ENCODE measurements at places on chromosomes 16 and 17.

DNA sequence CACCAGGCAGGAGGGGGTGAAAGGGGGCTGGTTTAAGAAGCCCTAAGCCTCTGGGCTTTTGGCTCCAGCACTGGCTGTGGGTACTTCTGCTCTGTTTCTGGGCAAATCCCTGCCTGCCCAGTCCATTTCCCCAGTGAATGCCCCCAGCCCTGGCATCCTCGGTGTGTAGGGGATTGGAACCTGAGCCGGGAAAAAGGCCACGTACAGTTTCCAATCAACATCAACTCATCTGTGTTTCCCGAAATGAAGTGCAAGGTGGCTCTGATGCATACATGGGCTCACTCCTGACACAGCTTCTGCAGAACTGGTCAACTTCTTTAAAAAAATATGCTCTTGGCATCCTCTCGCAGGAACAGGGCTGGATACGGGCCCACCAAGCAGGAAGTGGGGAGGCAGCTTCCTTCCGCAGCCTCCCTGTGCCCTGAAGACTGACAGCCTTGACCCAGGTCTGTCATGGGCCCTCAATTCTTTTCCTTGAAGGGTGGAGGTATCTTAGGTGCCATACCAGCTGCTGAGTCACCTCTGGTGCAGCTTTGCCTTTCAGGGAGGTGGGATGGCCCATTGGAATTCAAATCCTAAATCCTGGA, 73.3 kb downstream of the N4BP1 start:
- no peak for DNase-seq

- no peak for DNase-seq
Observed at GRCh38 chr17:13520899-13521572, 80.7 kb downstream of the HS3ST3A1 start.

- no peak for DNase-seq
Observed at GRCh38 chr17:22286337-22287041, 594.2 kb downstream of the KCNJ18 start.

GRCh38 chr16:1831186-1832075, 4.4 kb downstream of the FAHD1 start:
- DNase-seq = no peak

GRCh38 chr17:16987830-16988601, 16.1 kb upstream of the TNFRSF13B start:
- DNase-seq = peak; percentile 47

DNA sequence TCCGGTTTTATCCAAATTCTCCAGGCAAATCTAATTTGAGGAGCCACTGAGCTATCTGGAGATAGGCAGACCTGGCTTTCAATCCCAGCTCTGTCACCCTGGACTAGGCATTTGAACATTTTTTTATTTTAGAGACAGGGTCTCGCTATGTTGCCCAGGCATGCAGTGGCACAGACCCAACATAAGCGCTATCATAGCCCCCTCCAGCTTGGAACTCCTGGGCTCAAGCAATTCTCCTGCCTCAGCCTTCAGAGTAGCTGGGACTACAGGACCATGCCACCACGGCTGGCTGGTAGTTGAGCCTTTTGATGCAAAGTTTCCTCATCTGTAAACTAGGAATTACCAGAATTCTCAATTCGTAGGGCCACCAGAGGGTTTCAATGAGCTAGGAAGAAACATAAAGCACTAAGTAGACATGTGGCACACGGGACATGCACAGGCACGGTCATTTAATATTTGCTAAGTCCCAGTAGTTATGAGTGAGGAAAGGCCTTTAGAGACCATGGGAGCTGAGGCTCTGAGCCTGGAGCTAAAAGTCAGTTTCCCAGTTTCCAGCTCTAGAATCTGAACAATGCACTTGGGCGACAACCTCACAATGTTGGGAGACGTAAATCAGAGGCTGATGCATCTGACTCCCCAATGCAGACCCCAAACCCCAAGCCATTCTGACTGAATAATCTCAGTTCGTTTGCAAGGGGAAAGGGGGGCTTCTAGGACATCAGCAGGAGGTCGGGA, 1.1 kb downstream of the ELOB start:
- no peak for DNase-seq

DNA sequence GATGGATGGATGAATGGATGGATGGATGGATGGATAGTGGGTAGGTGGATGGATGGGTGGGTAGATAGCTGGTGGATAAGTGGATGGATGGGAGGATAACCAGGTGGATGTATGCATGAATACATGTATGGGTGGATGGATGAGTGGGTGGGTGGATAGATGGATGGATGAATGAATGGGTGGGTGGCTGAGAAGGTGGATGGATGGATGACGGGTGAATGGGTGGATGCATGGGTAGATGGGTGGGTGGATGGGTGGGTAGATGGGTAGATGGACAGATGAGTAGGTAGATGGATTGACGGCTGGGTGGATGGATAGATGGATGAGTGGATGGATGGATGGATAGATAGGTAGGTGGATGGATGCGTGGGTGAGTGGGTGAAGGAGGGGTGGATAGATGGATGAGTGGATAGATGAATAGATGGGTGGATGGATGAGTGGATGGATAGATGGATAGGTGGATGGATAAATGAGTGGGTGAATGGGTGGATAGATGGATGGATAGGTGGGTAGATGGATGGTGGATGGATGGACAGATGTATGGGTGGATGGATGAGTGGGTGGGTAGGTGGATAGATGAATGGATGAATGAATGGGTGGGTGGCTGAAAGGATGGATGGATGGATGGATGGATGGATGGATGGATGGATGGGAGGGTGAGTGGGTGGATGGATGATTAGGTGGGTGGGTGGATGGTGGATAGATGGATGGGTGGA, 50.1 kb upstream of the ZC3H18 start:
- no peak for DNase-seq

GRCh38 chr17:44004077-44004760, at the start of gene NAGS:
NAGS (plus strand) TSS chr17:44004622; CDS start chr17:44004664, 42 bp downstream.
- DNase-seq = no peak

DNA sequence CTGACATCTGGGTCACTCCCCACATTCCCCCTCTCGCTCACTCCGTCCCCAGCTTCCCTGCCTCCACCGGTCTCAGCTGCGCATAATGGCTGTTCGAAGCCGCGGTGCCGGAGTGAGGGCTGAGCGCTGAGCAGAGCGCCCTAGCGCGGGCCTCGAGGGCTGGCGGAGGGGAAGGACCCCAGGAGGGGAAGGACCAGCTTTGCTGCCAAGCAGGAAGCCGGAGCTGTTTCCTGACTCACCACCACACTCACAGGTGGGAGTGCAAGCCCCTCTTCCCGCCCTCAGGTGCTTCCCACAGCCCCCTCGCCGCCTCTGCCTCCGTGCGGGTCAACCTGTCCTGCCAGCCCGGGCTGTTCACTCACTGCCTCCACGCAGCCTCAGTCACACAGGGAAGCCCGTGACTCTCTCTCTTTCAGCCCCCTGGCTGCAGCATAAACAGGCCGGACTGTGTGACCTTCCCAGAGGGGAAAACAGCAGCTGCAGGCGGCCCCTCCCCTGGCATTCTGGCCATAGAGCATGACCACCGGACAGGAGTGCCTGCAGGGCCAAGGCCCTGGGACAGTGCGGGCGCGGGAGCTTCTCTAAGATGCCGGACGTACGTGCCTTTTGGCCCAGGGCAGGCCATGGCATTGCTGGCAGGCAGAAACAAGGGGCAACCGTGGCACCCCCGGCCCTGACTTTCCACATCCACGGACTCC, 23.7 kb downstream of the SLC43A2 start:
- DNase-seq = no peak

- no peak for DNase-seq
Observed at GRCh38 chr17:2977157-2977556, 86.2 kb downstream of the OR1D5 start.

DNA sequence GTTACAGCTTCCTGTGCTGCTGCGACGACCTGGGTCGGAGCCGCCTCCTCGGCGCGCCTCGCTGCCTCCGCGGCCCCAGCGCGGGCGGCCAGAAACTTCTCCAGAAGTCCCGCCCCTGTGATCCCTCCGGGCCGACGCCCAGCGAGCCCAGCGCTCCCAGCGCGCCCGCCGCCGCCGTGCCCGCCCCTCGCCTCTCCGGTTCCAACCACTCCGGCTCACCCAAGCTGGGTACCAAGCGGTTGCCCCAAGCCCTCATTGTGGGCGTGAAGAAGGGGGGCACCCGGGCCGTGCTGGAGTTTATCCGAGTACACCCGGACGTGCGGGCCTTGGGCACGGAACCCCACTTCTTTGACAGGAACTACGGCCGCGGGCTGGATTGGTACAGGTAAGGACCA, 746 bp downstream of the HS3ST2 start:
- DNase-seq = no peak

Data from activated CD4-positive, alpha-beta T cell treated with anti-CD3 and anti-CD28 coated beads, Interleukin-2, amount 50 U/mL, for 4 hours (primary cell).